PC-9 (cell line): ENCODE measurements at places on chromosomes 1 and 21.

DNA sequence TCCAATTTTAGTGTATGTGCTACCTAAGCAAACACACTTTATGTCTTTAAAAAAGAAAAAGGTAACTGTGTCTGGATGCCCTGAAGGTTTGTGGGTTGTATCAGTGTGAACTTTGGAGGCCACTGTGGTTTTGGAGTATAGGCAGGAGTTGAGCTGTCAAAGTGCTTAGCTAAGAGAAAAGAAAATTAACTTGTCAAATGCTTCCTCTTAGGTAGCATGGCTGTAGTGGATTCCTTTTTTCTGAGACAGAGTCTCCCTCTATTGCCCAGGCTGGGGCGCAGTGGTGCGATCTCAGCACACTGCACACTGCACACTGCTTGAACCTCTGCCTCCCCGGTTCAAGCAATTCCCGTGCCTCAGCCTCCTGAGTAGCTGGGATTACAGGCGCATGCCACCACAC lies 11.2 kb upstream of the SLC41A1 start:
- no peak overlapping the region for H3K4me3 ChIP-seq
- no peak for DNase-seq
- no peak overlapping the region for H3K27ac ChIP-seq
- no peaks in the 10 kb centered on the region for H3K36me3 ChIP-seq
- H3K4me1 ChIP-seq = no peaks in the 10 kb centered on the region

DNA sequence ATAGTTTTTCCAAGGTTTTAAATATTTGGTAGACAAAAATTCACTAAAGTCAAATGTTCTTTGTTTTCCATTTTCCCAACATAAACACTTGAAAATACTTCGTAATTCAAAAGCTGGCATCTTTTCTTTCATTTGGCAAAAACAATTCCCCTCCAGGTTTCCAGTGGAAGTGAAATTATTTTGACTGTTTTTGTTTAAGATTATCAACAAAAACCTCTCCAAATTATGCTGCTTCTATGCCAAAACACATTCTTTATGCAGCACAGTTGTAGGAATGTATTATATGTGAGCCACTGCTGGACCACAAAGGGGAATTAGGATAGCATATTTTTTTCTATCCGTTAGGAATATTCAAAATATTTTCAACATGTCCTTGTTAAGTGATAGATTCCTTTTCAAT lies 44.1 kb downstream of the SLC5A9 start:
- peaks cover 2% of the 10 kb centered on the region; the same call in 1 of the 2 replicates for H3K27me3 ChIP-seq
- no peak overlapping the region for H3K4me3 ChIP-seq
- no peaks in the 10 kb centered on the region for H3K4me1 ChIP-seq
- no peak for DNase-seq

DNA sequence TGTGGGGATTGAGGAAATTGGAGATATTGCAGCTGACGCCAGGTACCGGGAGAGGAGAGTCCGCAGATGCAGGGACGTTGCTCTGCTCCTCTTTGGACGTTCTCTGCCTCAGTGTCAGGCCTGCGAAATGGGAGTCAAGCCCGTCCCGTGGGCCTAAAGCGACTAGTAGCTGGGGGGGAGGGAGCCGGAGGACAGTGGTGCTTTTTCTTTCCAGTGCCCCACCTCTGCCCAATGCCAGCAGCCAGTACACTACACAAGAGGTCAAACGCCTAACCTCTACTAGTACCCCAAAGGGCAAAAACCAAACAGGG lies 413.6 kb upstream of the ESRRG start:
- DNase-seq = no peak
- no peak overlapping the region for H3K27ac ChIP-seq
- H3K27me3 ChIP-seq = 0 out of 2 replicates have a peak, but pooled peaks cover 3% of the 10 kb centered on the region
- no peak overlapping the region for H3K4me3 ChIP-seq

GRCh38 chr1:208300084-208300770 lies 56.0 kb upstream of the PLXNA2 start:
- H3K36me3 ChIP-seq = no peaks in the 10 kb centered on the region
- no peaks in the 10 kb centered on the region for H3K4me1 ChIP-seq
- peaks cover 79% of the 10 kb centered on the region for H3K27me3 ChIP-seq
- H3K4me3 ChIP-seq = no peak overlapping the region

DNA sequence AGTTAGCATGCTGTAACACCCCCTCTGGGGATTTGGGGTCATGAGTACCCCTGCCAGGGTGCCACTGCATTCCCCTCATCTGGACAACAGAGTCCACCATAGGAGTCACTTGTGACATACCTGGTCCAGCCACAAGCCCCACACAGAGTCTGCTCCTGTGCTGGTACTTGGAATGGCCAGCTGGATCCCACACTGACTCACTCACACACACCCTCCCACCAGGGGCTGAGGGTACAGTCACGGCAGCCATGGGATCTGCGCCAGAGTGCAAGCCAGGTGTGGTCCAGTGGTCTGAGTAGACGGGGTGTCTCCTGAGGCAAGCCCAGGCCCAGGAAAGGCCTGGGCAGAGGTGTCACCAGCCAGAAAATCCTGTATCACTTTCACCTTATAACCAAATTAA lies 67.7 kb downstream of the MRPL39 start:
- H3K27me3 ChIP-seq = no peaks in the 10 kb centered on the region
- no peaks in the 10 kb centered on the region for H3K36me3 ChIP-seq
- no peaks in the 10 kb centered on the region for H3K4me1 ChIP-seq
- H3K27ac ChIP-seq = no peak overlapping the region
- no peak for DNase-seq

DNA sequence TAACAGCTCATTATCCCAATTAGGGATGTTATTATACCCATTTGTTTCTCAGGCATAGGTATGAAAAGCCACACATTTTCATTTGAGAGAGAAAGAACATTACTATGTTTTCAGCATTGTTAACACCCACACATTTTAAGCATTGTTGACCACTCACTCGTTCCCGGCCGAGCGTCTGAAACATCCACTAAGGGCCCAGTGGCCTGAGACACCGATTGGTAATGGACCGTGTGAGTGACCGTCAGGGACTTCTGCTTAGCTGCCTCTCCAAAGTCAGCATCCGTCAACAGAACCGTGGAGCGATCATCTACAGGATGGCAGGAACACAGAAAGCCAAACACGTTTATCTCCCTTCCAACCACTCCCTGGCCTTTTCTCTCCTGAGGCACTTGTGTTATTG lies 184.6 kb downstream of the PCP4 start:
- H3K4me3 ChIP-seq = no peak overlapping the region
- peaks cover 10% of the 10 kb centered on the region for H3K27me3 ChIP-seq
- H3K27ac ChIP-seq = no peak overlapping the region
- H3K4me1 ChIP-seq = no peaks in the 10 kb centered on the region
- no peak for DNase-seq
- H3K36me3 ChIP-seq = no peaks in the 10 kb centered on the region

GRCh38 chr21:36699546-36700294 lies 805 bp downstream of the SIM2 start:
- DNase-seq = no peak
- H3K4me3 ChIP-seq = peak overlapping the region; percentile 87
- 0 out of 2 replicates have a peak, but pooled peaks cover 14% of the 10 kb centered on the region for H3K4me1 ChIP-seq
- H3K36me3 ChIP-seq = no peaks in the 10 kb centered on the region
- H3K27me3 ChIP-seq = no peaks in the 10 kb centered on the region
- peak overlapping the region; percentile 64; the same call in 1 of the 2 replicates for H3K27ac ChIP-seq

DNA sequence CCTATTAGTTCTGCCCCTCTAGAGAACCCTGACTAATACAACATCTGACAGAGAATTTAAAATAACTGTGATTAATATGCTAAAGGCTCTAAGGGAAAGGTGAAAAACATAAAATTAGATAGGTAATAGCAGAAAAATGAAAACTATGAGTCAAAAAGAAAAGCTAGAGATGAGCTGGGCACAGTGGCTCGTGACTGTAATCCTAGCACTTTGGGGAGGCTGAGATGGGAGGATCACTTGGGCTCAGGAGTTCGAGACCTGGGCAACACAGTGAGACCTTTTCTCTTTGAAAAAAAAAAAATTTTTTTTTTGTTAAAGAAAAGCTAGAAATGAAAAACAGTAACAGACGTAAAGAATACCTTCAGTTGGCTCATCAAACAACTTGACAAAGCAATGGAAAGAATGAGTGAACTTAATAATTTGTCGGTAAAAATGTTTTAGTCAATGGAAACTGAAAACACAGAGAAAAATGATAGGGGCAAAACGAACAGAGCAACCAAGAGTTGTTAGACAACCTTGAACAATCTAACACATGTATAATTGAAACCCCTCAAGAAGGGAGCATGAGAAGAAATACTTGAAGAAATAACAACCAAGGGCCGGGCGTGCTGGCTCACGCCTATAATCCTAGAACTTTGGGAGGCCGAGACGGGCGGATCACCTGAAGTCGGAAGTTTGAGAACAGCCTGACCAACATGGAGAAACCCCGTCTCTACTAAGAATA lies 132.9 kb upstream of the GFI1 start:
- no peak for DNase-seq
- H3K27ac ChIP-seq = no peak overlapping the region
- H3K27me3 ChIP-seq = no peaks in the 10 kb centered on the region
- H3K4me3 ChIP-seq = no peak overlapping the region
- H3K4me1 ChIP-seq = no peaks in the 10 kb centered on the region

DNA sequence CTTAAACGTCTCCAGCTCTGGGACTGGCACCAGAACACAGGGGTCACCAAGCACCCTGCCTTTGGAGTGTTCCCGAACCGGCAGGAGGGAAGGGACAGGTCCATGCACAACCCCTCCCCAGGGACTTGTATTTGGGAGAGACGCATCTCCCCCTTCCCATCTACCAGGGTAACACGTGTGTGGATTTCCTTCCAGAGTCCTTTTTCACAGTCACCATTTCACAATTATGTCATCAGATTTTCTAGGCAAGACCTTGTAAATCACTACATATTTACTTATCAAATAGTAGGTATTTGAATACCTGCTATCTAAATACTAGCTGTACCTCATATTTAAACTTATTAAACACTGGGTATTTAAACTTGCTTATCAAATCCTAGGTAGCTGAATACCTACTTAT lies 57.4 kb upstream of the AJAP1 start:
- H3K27ac ChIP-seq = no peak overlapping the region
- peaks cover 36% of the 10 kb centered on the region; the same call in 1 of the 2 replicates for H3K27me3 ChIP-seq
- no peak overlapping the region for H3K4me3 ChIP-seq
- no peaks in the 10 kb centered on the region for H3K36me3 ChIP-seq

DNA sequence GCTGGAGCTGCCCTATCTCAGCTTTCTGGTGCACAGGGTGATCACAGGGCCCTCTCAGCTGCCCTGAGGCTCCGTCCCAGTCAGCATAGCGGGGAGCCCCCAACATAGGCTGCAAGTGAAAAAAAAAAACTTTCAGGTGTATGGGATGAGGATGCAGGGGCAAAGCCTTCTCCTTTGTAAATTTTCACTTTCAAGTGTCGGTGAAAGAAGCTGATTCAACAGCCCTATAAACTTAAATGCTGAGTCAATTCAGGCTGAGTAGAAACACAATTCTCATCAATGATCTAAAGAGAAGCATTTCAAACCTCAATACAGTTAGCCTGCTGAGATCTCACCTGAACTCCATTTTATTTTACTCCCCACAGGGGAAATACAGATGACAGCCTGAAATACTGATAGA lies 171.2 kb downstream of the SEC16B start:
- H3K27ac ChIP-seq = no peak overlapping the region
- H3K27me3 ChIP-seq = no peaks in the 10 kb centered on the region
- no peak overlapping the region for H3K4me3 ChIP-seq
- H3K4me1 ChIP-seq = no peaks in the 10 kb centered on the region
- H3K36me3 ChIP-seq = no peaks in the 10 kb centered on the region
- DNase-seq = no peak

DNA sequence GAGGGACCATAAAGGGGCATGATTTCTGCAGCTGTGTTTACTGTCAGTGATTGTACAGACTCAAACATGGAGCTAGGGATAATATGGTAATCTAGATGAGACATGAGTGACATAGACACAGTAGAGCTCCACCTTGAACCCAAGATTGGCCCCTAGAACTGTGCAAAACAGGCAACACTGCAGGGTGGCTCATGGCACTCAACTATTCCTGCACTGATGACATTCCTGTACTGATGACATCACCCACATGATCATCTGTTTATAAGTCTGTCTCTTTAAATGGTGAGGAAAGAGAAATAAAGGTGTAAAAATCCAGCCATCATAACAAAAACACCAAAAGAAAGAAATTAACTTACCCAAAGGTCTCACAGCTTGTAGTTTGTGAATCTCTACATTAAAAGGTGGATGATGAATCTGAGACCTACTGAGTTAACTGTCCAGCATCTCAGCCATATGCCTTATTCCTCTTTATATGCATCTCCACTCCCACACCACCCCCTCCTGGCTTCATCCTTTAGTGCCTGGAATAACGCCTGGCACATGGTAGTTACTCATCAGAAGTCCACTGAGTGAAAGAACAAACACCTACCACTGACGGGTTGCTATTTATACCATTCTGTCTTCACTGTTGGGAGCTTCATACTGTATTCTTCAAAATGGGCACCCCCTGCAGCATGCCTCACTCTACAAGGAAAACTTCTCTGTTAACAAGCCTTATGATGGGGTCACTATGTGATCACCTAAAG lies at the start of gene LRRC53:
TSS of gene LRRC53 (minus strand) at position 442 of the 746 bp plus-strand sequence. CDS start 29,262 bp downstream, outside the sequence.
- no peaks in the 10 kb centered on the region for H3K27me3 ChIP-seq
- no peak within 1 kb of the TSS for H3K4me3 ChIP-seq
- no peaks in the 10 kb centered on the region for H3K36me3 ChIP-seq
- no peaks in the 10 kb centered on the region for H3K4me1 ChIP-seq
- DNase-seq = no peak

DNA sequence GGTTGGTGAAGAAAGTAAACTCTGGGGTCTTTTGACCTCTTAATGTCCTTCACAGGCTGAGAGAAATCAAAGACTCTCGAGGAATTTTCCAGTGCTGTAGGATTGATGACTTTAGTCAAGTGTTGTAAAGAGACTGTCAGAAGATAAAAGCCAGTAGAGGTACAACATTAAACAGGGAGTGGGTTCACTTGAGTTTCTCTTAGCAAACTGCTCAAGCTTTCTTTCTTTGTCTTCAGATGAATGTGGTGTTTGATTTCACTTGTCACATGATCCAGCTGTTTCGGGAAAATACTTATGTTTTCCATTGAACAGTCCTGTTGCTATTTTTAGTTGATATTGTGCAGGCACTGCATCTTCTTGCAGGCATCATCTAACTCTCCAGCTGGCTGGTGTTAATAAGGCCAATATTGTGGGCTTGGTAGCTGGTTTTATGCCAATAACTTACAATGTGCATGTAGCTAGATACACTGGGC lies 45.6 kb downstream of the XCL2 start:
- H3K27me3 ChIP-seq = no peaks in the 10 kb centered on the region
- H3K36me3 ChIP-seq = no peaks in the 10 kb centered on the region
- H3K4me3 ChIP-seq = no peak overlapping the region
- no peak for DNase-seq

DNA sequence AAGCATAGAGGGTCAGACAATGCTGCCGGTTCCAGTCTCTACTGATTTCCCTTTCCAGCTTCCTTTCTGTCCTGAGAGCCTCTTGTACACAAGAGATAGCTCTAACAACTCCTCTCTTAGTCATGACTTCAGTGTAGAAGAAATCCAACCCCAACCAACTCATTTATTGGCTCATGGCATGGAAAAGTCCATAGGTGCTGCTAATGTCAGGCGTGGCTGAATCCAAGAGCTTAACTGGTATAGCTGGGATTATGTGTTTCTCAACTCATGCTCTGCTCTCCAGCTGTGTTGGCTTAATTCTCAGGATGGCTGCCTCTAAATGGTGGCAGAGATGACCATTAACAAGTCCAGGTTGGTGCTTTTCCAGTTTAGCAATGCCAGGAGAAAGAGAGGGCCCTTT lies 12.4 kb upstream of the THRAP3 start:
- H3K27ac ChIP-seq = no peak overlapping the region
- DNase-seq = no peak
- H3K36me3 ChIP-seq = no peaks in the 10 kb centered on the region
- peaks cover 5% of the 10 kb centered on the region; the same call in 1 of the 2 replicates for H3K4me1 ChIP-seq
- H3K4me3 ChIP-seq = no peak overlapping the region
- H3K27me3 ChIP-seq = no peaks in the 10 kb centered on the region
